Osteocyte (in vitro differentiated cells): ENCODE measurements at places on chromosomes 5 and 9. TPM values are rescaled to one million over a fixed set of nuclear protein-coding genes. Genes with fewer than 3 reads are reported as not detected.

IL13 gene
- not detected in 2 replicates for total RNA-seq

NSG2 gene
- not detected in 2 replicates for total RNA-seq

GLRA1 gene
- not detected in 2 replicates for total RNA-seq

- DNase-seq = no peak
Observed at GRCh38 chr9:113446323-113446740, 17.2 kb upstream of the RGS3 start.

GRCh38 chr5:9151684-9152427 lies 394.0 kb downstream of the SEMA5A start:
- no peak for DNase-seq
